ENCODE measurements at places on chromosomes 2 and 18.
A peak's percentile ranks its signal among the peaks of the same experiment; 100 is the strongest.

DNA sequence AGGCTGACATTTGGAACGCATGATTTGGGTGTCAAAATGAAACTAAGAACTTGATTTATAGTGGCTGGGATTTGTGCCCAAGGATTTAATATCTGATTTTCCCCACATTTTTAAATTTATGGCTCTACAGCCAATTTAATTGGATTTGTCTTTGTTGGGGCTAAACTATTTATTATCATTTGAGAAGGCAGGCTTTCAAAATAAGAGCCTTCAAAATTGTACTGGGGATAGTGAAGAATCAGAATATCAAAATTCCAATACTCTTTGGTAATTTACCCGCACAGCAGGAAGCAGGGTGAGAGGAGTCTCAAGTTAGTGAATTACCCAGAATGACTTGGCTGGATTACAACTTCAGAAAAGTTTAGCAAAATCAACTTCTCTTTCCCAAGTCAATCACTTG lies 278.1 kb downstream of the LRATD1 start:
- no peak for DNase-seq

GRCh38 chr2:217877866-217878265 lies 124.9 kb downstream of the TNS1 start:
- no peak for DNase-seq

- DNase-seq = no peak
Observed at GRCh38 chr2:46342566-46343315, 45.5 kb downstream of the EPAS1 start.

DNA sequence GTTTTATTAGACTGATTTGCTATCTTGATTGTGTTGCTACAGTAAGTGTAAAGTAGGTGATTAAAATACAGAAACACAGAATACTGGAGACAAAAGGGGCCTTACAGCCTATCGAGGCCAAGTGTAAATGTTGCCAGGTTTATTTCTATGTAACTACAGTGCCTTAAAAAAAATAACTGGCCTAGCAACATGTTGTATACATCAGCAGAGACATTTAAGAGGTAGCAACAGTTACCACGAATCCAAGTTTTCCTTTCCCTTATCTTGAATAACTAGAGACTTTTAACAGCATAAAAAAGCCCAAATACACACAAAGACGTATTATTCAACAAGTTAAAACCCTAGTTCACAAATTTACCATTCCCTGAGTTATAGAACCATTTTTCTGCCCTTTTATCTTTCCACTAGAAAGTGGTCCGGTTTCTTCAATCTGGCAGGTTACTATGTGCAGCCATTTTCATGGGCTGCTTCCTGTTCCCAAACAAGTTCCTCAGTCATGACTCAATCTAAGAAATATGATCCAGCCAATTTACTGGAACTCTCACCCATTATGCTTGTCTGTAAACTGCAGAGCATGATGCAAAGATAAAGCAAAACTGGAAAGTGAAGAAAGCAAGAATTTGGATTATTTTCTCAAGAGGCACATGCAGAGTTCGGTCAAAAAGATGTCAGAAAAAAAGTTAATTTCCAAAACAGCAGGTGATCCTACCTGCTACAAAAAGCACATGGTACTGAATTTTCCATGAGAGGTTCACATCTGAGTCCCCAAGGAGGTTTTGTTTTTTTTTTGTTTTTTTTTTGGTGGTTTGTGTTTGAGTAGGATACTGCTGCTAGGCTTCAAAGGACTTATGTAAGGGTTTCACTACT lies 22.2 kb downstream of the NFE2L2 start:
- no peak for DNase-seq

DNA sequence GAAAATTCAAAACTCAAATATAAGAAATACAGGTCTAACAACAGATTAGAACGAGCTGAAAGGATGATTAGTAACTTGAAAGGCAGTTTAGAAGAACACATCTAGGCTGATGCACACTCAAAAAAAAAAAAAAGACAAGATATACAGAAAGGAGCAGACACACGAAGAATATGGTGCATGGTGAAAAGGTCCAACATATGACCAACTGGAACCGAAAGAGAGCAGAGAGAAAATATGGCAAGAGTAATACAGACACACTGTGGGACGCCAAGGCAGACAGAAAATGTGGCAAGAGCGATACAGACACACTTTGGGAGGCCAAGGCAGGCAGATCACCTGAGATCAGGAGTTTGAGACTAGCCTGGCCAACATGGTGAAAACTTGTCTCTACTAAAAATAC lies 39.8 kb downstream of the NDUFA10 start:
- DNase-seq = no peak

- no peak for DNase-seq
Observed at GRCh38 chr2:196288006-196288538, 116.7 kb upstream of the STK17B start.

DNA sequence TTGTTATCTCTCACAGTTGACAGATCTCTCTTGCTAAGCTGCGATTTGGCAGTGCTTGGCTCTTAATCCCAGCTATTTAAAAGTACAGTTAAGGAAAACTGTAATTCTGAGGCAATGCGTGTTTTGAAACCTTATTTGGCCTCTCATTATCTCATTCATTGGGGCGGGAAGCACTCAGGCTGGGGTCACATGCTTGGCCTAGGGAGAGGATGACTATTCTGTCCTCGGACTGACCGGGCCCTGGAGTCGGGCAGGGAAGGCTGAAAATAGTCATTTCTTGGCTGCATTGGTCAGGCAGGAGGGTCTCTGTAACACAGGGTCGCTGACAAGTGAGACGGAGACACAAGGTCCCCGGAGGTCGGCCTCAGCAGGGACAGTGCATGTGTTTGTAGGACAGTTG lies 20.2 kb upstream of the EMILIN2 start:
- DNase-seq = no peak

DNA sequence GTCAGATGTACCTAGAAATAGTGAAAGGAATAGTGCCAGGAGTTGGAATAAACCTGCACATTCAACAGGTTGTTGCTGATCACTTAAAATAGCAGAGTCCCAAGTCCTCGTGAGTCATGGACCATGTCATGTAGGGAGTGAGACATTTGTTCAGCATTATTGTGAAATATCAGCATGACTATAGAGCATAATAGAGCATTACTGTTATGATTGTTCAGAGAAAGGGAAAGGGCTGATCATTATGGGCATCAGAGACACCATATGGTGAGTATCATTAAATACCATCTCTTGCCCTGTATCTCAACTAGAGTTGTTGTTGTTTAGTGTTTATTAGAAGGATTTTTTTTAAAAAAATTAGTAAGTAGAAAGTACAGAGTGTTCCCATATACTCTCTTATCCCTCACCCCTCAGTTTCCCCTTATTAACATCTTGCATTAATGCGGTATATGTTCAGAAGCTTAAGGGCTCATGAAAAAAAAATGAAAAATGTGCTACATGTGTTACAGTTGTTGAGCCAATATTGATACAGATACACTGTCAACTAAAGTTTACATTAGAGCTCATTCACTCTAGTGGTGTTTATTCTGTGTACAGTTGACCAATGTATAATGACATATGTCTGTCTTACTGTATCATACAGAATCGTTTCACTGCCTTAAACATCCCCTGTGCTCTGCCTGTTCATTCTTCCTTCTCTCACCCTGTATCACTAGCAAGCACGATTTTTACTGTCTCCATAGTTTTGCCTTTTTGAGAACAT lies 5.7 kb downstream of the ELAC1 start:
- DNase-seq = peak; percentile 5

DNA sequence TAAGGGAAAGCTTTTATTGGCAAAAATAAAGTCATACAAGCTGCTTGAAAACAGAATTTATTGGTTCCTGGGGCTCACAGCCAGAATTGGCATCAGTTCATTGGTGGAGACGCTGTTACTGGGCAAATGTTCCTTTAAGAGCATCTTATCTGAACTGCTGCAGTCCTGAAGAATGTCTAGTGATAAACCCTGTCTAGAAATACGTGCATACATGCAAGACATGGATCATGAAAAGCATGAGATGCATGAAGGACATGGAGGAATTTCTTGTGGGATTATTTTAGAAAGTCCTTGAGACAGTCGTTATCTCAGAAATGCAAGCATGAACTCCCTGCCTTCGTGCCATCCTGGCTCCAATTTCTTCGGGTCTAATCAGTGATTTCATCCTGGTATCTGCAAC lies 32.5 kb upstream of the FHOD3 start:
- no peak for DNase-seq

DNA sequence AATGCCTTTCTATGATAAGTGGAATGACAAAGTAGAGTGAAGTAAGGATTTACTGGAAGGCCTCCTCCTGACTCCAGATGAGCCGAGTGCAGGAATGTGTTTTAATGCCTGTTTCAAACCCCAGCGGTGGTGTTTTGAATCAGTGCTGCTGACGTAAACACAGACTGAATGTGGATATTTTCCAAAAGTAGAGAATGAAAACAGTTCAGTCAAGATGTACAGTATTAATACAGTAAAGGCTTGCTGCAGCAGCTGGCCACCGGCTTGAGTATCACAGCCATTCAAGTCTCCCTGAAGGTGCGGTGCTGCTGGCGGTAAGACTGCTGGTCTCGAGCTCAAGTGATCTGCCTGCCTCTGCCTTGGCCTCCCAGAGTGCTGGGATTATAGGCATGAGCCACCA lies 46.7 kb downstream of the ARHGAP28 start:
- no peak for DNase-seq

- DNase-seq = no peak
Observed at GRCh38 chr2:1683297-1683696, 61.0 kb downstream of the PXDN start.

DNA sequence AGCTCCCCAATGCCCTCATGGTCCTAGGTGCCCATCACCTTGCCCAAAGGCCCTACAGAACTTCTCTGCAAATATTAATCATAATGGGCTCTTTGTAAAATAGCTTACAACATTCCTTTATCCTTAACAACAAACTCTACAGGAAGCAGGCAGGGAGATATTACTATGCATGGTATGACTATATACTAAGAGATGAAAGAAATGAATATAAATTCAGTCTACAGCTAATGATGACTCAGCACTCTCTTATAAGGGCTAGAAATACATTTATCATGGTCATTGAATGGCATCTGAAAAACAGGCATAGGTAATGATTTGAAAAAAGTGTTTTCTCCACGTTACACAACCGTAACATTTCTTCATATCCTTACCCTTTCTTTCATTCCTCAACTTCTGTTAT lies 254.8 kb upstream of the DSEL start:
- DNase-seq = no peak

- no peak for DNase-seq
Observed at GRCh38 chr18:5456577-5457461, 87.0 kb downstream of the EPB41L3 start.

- DNase-seq = no peak
Observed at GRCh38 chr2:210718503-210718902, 162.1 kb downstream of the CPS1 start.

- no peak for DNase-seq
Observed at GRCh38 chr18:50398947-50399346, 24.1 kb downstream of the SKA1 start.

GRCh38 chr2:235416858-235417499 lies 76.9 kb upstream of the AGAP1 start:
- DNase-seq = no peak

DNA sequence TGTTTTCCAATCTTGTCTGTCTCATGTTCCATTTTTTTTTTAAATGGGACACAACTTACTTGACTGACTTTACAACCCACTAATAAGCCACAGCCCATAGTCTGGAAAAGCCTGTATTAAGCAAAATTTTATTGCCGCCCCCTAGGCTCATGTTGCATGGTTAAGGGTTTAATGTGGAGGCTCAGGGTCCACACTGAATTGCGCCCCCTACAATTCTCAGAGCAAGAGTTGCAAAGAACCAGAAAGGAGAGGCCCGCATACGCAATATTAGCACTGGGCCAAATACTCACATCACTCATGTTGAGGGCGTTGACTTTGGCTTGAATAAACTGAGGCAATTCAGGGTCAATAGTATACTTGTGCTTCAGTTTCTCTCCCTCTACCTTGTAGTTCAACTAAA lies 65.5 kb downstream of the NEB start:
- DNase-seq = no peak

DNA sequence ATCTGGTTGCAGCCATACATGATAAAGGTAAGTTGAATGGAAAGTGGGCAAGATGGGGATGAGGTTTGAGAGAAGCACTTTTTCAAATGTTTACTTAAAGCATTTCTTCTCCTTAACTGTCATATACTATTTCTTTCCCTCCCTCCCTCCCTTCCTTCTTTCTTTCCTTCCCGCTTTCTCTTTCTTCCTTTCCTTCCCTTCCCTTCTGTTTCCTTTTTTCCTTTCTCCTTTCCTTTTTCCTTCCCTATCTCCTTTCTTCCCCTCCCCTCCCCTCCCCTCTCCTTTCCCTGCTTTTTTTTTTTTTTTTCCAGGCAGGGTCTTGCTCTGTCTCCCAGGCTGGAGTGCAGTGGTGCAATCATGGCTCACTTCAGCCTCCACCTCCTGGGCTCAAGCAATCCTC lies 5.6 kb downstream of the SLC3A1 start:
- no peak for DNase-seq

- DNase-seq = no peak
Observed at GRCh38 chr18:9546468-9546867, 67.9 kb downstream of the PPP4R1 start.

DNA sequence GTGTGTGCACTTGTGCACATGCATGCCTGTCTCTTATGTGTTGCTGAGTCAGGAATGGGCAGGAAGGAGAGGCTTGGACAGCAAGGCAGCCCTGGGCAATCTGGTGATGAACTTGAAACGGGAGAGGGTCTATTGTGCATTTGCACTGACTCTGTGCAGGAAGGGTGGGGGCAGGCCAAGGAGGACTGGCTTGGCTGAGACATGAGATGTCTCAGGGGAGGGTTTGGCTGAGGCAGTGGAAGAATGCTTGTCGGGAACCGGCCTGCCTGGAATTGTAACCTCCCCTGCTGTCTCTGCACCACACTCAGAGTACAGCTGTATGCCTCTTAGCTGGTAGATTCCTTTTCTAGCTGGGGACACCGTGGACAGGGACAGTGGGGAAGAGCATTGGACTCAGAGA lies 176.1 kb upstream of the TNP1 start:
- no peak for DNase-seq

- DNase-seq = no peak
Observed at GRCh38 chr18:48697441-48697840, 158.6 kb downstream of the CTIF start.

GRCh38 chr2:16125614-16126516 lies 185.5 kb downstream of the MYCN start:
- DNase-seq = no peak

DNA sequence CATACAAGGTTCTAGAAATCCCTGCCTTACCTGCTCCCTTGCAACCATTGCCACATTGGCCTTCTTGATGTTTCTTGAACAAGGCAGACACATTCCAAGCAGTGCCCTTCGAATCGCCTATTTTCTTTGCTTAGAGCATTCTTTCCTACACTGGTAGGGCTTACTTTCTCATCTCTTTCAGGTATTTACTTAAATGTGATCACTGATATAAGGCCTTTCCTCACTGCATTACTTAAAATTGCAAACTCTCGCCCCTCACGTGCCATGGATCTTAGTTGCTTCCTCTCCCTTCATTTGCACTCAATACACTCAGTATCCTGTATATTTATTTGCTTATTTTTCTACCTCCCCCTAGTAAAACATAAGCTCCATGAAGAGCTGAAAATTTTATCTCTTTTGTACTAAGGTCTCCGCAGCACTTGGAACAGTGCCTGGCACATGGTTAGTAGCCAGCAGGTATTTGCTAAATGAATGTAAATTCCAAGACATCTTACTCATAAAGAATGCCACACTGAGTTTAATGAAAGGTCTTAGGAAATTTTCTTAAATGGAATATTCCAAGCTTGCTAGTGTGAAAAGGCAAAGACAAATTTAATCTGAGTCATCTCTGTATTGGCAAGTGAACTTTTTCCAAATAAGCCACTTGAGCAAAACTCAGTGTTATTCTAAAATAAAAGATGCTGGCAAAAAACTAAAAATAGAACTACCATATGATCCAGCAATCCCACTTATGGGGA lies 42.4 kb upstream of the FIGN start:
- no peak for DNase-seq
